Osteocyte (in vitro differentiated cells): ENCODE measurements at places on chromosomes 11 and 22.

- no peak for DNase-seq
Observed at GRCh38 chr22:28930357-28931007, 47.1 kb downstream of the ZNRF3 start.

DNA sequence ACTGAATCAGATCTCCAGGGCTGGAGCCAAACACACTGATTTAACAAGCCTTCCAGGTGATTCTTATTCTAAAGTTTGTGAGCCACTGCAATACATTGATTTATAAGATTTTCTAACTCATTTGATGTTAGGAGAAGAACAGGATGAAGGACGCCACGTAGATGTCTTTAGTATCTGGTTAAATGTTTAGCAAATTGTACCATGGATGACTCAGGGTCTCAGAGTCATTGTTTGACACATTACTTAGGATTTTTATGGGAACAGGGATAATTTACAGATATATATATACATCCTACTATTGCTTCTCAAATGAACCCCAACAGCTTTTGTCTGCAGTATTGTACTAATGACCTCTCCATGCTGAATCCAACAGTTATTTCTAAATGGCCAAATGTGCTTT, 143.1 kb upstream of the DDI1 start:
- no peak for DNase-seq

- no peak for DNase-seq
Observed at GRCh38 chr22:19440411-19441195, 6.9 kb downstream of the C22orf39 start.

DNA sequence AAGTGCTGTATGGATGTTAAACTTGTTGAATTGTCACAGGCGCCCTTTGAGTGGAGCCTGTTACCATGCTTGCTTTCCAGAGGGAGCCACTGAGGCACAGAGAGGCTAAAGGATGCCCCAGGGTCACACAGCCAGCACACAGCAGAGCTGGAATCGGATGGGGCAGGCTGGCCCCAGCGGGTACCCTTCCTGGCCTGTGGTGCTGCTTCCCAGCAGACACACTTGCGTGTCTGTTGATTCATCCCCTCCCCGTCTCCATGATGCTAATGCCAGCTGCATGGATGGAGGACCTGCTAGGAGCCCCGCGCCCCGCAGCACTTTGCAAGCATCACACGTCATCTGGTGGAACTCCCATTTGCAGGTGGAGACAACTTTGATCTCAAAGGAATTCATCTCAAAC, 52.4 kb upstream of the SHISAL1 start:
- no peak for DNase-seq

GRCh38 chr22:35558031-35558430, 17.4 kb downstream of the RASD2 start:
- no peak for DNase-seq

- DNase-seq, result no peak
Observed at GRCh38 chr11:74520927-74521665, 27.6 kb upstream of the LIPT2 start.

DNA sequence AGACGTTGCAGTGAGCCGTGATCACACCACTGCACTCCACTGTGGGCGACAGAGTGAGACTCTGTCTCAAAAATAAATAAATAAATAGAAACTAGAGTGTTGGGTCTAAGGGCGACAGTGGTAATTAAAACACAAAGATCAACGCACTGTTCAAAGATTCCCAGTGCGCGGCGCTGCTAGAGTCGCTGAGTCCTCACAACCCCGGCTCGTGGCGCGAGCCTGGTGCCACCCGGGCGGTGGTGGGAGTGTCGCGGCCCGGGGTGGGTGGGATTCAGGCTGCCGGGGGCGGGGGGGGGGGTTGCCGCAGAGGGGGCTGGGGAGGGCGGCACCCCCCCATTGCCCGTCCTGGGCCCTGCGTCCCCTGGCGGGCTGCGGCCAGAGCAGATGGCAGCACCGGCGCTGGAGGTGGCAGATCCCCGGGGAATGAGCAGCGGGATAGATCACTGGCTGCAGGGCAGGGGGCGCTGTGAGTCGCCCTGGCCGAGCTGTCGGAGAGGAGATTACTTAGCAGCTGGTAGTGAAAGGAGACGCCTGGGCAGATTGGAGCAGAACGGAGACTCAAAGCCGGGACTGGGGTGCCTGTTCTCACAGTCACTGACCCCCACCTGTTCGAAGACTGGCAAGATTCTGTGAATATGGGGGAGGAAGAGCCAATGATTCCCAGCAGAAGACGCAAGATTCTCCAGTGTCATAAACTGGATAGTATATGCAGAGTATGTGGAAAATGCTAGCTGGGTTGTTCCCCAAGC, 30.2 kb upstream of the APOBEC3A start:
- DNase-seq, result peak; percentile 85

GRCh38 chr11:19345848-19346681, 105.3 kb upstream of the E2F8 start:
- DNase-seq, result no peak

DNA sequence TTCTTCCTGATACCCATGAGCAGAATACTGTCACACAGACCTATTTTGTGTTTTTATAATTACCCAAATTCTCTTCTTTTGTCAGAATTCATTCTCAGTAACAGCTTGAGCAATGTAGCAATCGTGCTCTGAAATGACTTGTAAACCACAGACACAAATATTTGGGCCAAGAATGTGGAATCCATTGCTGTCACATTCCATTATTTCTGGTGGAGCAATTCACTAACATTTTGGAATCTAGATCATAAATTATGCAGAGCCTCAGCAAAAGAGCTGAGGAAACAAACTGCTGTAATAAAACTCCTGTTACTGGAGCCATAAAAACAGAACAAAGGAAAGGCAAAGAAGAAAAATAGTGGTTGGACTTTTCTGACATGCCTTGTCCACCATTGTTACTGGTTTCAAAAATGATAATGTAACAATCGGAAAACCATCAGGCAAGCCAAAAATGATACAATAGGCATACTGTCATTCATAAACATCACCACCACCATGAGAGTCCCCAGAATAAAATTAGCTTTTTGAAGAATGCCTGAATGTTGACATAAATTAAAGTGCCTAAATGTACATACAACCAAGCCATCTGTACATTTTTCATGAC, 223.4 kb upstream of the PITPNB start:
- no peak for DNase-seq

DNA sequence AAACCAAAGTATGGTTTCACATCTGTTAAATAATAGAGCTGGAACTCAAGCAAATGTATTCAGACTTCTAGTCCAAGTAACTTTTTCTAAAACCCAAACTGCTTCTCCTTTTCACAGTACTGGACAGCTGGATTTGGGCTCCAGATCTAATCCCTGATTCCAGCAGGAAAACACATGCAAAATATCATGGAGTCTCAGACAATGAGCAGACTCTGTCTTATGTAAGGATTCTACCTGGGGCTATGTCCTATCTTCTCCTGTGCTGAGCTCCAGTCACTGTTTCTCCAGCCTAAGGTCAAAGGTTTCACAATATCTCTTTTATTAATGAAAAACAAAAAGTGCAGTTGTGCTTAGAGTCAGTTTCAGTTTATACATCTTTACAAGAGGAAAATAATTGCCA, 83.2 kb upstream of the EED start:
- no peak for DNase-seq

GRCh38 chr11:114195981-114196731, 100.0 kb upstream of the NNMT start:
- no peak for DNase-seq

GRCh38 chr22:35656284-35656752, 8.1 kb downstream of the APOL6 start:
- peak; percentile 34 for DNase-seq

- no peak for DNase-seq
Observed at GRCh38 chr11:69658626-69659450, 16.3 kb downstream of the LTO1 start.

DNA sequence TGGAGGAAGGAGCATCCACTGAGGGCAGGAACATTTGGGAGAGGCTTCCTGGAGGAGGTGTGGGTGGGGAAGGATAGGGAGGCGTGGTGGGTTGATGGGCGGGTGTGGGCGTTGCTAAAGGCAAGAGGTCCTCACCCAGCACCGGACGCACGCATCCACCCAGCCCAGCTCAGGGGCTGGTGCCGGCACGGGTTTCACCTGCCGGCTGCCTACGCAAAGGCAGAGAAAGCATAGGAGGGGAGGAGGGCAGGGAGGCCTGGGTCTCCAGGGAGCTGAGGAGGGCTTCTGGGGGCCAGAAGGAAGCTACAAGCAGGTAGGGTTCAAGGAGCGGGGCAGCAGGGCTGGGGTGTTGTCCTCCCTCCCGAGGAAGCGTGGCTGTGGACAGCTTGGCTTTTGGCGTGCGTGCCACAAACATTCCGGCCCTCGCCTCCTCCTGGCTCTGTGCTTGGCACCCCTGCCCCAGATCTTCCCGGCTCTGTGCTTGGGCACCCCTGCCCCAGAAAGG, 7.8 kb downstream of the SSH3 start:
- DNase-seq, result no peak

DNA sequence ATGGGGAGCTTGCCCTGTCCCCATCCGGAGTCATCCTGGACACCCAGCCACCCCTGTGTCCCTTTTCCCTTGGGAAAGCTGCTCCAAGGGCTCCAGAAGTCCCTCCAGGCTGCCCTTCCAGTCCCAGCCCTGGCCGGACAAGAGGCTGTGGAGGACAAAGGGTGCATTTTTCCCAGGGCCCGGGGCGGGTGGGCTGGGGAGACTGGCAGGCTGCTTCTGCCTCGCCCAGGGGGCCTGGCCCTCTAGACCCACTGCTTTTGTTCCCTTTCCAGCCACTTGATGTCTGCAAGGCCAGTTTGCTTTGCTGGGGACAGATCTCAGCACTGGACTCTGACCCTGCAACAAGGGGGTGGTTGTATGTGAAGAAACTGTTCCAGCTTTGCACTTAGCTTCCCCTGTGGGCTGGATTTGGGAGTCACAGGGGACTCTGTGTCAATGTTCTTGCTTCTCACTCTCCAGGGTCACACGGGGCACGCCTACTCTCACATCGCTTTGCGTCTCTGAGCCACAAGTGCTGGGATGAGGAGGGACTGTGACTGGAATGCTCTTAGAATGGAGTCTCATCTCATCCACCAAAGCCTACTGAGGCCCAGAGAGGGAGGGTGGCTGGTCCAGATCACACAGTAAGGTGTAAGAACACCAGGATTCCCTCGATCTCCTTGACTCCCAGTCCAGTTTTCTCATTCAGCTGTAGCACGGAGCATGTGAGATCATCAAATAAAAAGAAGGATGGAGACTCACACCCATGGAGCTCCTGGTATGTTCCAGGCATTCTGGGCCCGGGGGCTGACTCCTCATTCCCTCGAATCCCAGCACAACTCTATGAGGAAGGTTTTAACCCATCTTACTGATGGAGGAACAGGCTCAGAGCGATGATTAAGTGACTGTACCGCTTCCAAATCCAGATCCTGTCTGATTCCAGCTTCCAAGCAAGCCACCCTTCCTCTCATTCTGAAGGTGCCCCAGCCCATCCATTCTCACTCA, 59.9 kb downstream of the FBXO7 start:
- no peak for DNase-seq

- no peak for DNase-seq
Observed at GRCh38 chr11:121179306-121179705, 78.3 kb downstream of the TECTA start.

DNA sequence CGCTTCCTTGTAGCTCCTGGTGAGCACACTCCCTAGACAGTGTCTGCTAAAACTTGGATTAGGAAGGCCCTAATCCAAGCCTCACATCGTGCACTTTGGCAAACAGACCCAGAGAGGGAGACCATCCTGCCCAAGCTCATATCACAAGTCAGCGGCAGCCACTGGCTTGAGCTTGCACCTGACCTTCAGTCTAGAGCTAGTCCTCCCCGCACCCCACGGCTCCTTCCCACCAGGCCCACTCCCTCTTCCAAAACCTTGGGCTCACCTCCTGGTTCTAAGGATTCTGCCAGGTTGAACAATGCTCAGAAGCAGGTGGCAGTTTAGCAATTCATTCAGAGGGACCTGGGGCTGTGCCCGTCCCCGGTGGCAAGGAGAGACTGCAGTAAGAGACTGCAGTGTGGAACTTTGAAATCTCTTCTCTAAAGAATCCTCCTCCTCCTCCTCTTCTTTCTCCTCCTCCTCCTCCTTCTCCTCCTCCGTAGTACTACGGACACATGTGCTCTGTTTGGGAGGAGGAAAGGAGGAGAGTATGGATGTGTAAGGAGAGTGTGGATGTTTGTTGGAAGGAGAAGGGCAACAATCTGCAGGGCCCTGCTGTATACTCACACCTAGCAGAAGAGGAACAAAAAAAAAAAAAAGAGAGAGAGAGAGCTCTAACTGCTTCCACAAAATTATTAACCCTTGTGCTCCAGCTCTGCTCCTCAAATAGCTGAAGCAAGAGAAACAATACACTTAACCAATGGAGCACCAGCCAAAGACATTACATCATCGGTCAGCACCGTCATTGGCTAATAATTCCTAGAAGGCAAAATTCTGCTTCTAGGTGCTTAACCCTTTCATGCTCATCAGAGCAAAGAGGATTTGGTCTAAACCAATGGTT, 6.0 kb downstream of the SYN3 start:
- DNase-seq, result no peak

DNA sequence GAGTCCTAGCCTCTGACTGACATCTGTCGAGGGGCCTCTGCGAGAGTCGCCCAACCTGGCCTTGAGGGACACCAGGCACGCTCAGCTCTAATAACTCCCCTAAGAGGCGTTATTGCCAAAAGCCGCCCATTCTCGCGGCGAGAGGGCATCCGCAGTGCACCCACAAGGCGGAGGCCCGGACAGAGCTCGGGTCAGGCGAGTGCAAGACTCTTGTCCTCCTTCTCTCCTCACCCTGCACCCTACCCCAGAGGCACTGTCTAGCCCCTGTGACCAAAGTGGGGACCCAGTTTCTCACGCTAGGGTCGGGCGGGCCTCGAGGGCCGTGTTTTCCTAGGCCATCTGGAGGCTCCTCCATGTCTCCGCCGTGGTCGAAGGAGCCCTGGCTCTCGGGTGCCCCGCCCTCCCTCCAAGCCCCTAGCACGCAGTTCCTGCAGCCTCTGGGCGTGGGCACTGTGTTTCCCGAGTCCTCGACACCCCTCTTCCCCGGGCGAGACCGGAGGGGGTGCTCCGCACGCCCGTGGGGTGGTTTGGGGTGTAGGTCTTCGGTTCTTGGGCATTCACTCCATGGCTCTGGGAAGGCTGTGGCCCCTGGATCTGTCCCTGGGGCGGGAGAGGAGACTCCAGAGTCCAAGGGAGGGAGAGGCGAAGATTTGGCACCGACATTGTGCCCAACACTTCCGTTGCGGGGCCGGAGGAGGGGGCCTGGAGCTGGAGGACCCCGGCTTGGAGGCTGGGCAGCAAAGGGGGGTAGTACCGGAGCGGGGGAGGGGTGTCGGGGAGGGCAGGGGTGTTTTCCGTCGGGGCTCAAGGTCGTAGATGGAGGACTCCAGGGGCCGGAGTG, 1.0 kb downstream of the CHRM4 start:
- DNase-seq, result no peak
